ENCODE measurements at places on chromosomes 16 and 17.

DNA sequence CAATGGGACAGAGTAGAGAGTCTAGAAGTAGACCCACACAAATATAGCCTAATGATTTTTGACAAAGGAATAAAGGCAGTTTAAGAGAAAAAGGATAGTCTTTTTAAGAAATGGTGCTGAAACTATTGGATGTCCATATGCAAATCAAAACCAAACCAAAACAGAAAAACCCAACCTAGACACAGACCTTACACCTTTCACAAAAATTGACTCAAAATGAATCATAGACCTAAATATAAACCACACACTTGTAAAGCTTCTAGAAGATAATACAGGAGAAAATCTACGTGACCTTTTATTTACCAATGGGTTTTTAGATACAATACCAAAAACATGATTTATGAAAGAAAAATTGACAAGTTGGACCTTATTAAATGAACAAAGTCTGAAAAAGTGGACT, 66.4 kb upstream of the MPHOSPH6 start:
- DNase-seq: no peak

DNA sequence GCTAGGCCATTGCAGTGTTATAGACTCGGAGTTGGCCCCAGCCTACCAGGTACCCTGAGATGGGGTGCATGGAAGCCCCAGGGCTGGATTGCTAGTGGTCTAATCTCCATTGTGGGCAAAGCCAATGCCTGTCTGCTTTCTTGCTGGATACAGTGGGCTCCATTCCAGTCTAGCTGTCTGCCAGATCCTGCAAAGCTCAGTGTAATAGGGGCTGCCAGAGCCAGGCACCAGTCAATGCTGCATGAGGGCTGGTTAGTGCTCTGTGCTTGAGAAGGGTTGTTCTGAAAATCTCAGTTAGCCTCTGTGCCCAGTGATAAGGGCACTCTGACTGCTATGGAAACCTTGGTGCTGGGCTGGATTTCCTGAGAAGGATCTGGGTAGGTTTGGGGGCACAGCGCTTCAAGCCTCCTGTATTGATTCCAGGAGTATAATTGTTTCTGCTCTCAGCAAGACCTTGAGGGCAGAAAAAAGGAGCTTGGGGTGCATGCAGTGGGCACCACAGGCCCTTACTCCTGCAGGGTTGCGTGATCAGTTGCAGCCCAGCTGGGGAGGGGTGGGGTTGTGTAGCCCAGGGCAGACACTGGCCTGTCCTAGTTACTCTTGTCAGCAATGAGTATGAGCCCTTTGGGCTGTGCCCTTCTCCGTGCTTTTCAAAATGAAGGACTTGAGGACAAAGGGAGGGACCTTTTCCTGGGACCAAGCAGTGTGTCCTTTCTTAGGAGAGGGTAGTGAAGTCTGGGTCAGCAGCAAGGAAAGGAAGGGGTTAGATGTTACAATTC, 19.0 kb downstream of the SMPD3 start:
- DNase-seq: no peak

- peak; percentile 43 for DNase-seq
These were observed 91.8 kb downstream of the RGS9 start for GRCh38 chr17:65228734-65229620.

GRCh38 chr16:11349599-11350276, 4.5 kb downstream of the RMI2 start:
- peak; percentile 26 for DNase-seq

DNA sequence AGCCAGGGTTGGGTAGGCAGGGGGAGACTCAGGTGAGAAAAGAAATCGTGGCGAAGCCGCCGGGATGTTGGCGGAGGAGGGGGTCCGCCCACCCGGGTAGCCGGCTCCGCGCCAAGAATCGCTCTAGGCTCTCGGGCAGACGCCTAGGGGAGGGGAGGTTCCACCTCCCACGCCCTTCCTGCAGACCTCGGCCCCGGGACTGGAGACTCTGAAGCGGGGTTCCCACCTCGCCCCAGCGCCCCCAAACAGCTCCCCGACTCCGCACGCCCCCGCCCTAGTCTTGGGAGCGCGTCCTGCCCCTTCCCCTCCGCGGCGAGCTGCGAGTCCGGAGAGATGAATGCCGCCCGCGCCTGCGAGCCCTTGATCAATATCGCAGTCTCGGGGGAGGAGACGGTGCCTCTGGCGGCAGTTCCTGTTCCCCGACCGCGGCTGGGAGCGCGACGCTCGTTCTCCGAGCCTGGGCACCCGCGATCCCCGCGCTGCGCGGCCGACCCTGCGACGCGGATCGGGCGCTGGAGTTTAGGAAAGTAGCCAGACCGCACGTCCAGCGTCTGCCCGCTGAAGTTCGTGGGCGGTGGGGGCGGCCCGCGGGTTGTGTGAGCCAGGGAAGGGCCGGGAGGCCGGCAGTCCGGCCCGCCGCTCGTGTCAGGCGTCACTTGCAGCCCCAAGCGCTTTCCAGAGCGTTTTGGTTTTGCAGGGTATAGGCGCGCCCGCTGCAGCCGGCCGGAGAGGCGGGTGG, 790 bp downstream of the CRHR1 start:
- DNase-seq: no peak

GRCh38 chr16:18050234-18050633, 286.3 kb downstream of the NPIPA8 start:
- no peak for DNase-seq

- DNase-seq: no peak
These were observed 155.7 kb downstream of the CMIP start for GRCh38 chr16:81600275-81600674.

DNA sequence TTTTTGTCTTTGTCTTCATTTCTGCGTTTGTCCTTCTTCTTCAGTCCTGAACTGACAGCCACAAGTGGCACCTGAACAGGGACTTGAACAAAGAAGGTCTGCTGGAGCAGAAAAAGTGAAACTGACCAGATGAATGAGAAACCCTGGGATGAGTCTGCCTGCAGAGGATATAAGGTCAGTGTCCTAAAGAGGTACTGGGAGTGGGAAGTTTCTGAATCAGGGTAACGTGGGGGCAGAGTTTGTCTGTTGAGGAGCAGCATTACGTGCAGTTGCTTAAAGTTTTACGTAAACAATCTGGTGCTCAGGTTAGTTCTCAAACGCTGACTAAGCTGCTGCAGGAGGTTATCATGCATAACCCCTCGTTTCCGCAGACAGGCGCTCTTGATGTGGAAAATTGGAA, 2057.6 kb downstream of the TP53TG3F start:
- DNase-seq: no peak

- DNase-seq: no peak
These were observed 56.5 kb downstream of the RNF213 start for GRCh38 chr17:80316927-80317705.

GRCh38 chr17:17767154-17767869, 69.5 kb downstream of the SREBF1 start:
- no peak for DNase-seq

DNA sequence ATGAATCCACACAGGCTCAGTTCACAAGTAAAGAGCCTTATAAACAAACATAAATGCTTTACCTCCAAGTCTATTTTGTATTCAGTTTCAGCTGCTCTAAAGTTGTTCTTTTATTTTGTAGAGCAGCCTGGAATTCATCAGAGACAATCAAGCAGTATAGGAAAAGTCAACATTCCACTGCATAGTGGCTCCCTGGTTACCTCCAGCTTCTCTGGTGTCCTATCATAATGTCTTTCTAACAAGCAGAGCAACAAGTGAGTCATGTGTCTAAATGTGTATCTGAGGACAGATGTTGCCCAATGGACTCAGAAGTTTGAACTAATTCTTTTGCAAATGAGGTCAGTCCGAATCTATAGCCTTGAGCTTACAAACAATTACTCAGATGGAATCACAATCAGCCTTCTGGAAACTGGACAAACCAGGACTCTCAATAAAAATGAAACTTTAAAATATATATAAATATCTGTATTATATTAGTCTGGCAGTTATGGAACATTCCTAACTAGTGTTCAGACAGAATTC, 292.0 kb upstream of the TOM1L1 start:
- DNase-seq: no peak

- DNase-seq: no peak
These were observed 24.4 kb upstream of the VAT1L start for GRCh38 chr16:77763994-77764393.

- DNase-seq: no peak
These were observed 6.2 kb upstream of the RAMP2 start for GRCh38 chr17:42754782-42755181.

GRCh38 chr16:49337814-49338350, 35.7 kb upstream of the C16orf78 start:
- DNase-seq: no peak

- no peak for DNase-seq
These were observed 164.3 kb downstream of the ABCC12 start for GRCh38 chr16:47991491-47991890.

DNA sequence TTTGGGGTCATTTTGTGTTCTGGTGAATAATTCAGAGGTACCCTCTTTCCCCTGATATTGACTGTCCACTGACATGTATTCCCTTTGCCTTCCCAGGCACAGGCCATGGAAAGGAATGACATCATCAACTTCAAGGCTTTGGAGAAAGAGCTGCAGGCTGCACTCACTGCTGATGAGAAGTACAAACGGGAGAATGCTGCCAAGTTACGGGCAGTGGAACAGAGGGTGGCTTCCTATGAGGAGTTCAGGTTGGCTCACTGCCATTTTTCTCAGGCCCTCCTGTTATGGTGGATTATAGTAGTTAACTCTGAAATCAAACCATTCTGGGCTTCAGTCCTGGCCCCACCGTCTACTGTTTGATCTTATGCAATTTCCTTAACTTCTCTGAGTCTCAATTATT, 1.6 kb upstream of the EFTUD2 start:
- DNase-seq: no peak

DNA sequence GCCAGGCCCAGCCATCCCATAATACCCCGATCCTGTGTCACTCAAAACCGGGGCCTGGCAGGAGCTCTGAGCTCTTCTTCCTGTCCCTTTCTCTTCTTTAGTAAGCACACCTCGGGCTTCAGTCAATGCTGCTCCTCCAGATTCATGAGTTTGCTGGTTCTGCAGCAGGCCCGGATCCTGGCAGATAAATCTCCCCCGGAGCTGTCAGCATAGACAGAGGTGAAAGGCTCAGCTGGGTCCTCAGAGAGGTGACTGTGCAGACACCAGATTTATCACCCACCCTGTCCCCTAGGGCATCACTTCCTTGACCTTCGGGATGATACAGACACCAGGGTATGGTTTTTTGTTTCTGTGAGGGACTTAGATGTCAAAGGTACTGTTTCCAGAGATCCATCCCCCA, 242.5 kb upstream of the N4BP1 start:
- DNase-seq: no peak

GRCh38 chr17:60901242-60901641, 223.6 kb downstream of the BCAS3 start:
- DNase-seq: no peak

GRCh38 chr17:9768381-9768934, 22.9 kb downstream of the DHRS7C start:
- no peak for DNase-seq

GRCh38 chr17:36705874-36706731, 104.7 kb downstream of the MRM1 start:
- peak; percentile 43 for DNase-seq

- DNase-seq: no peak
These were observed 2.3 kb downstream of the MAP3K3 start for GRCh38 chr17:63624531-63624880.

GRCh38 chr17:18960803-18961511, 9.0 kb downstream of the SLC5A10 start:
- DNase-seq: peak; percentile 72

- DNase-seq: no peak
These were observed 5.2 kb downstream of the ZNF764 start for GRCh38 chr16:30552956-30553355.

- peak; percentile 14 for DNase-seq
These were observed 15.2 kb upstream of the METRNL start for GRCh38 chr17:83064021-83064731.

- DNase-seq: no peak
These were observed 34.7 kb downstream of the YPEL2 start for GRCh38 chr17:59366040-59366757.

DNA sequence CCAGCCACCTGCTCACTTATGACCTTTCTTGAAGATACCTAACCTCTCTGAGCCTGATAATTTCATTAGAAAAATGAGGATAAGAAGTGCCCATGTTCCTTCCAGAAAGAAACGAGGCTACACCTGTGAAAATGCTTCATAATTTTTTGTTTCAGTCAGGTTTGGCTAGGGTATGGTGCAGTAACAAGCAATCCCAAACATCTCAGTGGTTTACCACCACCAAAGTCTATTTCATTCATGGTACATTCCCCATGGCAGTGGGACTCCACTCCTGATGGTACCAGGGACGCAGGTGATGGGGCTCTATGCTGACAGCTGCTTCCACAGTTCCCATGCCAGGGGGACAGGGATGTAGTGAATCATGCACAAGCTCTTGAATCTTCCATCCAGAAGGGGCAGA, 147.6 kb upstream of the CES5A start:
- DNase-seq: no peak

GRCh38 chr16:86590501-86591144, 12.3 kb downstream of the FOXL1 start:
- no peak for DNase-seq

- no peak for DNase-seq
These were observed 79.6 kb upstream of the CDH11 start for GRCh38 chr16:65201511-65201910.

GRCh38 chr17:66337866-66338485, 35.6 kb downstream of the PRKCA start:
- DNase-seq: no peak

DNA sequence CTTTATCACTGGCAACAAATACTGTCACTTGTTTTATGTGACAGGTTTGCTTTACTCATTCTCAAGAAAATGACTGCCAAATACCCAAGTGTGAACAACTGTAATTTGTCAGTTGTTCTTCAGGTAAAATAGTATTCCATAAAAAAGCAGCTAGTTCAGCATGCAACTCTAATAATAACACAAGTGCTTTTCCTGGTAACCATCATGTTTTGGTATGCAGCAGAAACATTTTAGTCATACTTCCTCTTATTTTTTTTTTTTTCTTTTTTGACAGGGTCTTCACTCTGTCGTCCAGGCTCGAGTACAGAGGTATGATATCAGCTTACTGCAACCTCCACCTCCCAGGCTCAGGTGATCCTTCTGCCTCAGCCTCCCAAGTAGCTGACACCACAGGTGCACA, 4.6 kb downstream of the TERF2 start:
- DNase-seq: no peak

DNA sequence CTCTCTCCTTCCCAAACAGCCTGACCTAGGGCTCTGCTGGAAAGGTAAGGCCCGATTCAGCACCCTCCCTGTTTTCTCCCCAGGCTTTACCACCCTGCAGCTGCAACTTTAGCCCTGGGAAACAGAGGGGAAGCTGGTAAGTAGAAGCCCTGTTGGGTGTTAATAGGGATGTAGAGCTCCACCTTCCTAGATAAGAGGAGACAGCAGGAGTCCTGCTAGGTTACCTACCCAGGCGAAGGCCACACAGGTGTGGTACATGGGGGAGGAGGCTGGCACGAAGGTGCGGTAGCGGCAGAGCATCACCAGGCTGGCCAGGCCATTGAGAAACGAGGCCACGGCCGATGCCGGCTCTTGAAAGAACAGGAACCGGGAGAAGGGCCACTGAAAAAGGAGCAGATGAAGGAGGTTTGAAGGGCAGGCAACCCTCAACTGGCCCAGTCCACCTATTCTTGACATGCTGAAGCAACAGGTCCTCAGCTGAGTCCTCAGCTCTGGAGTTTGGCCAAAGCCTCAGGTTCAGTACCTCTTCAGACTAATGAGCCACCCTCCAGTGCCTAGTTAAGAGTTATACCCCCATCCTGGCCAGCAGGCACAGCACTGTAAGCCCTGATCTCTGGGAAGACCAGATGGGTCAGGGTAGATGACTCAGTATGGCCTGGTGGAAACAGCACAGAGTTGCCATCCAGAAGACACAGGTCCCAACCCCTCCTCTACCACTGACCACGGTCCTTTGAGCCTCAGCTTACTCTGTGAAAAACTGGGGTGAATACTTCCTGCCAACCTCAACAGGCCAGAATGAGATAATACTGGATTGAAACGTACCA, 3.3 kb downstream of the PGAP3 start:
- no peak for DNase-seq

All from CD4-positive, alpha-beta T cell treated with Interleukin-15 for 1 hour (primary cell).